CD4-positive, alpha-beta memory T cell (primary cell): ENCODE measurements at places on chromosomes 16 and 17.
A peak's percentile ranks its signal among the peaks of the same experiment; 100 is the strongest.

- no peak for DNase-seq
Measured at GRCh38 chr17:32807577-32807976, 69.3 kb downstream of the MYO1D start.

GRCh38 chr16:11948819-11949218, 7.0 kb upstream of the NPIPB2 start:
- DNase-seq, result no peak

DNA sequence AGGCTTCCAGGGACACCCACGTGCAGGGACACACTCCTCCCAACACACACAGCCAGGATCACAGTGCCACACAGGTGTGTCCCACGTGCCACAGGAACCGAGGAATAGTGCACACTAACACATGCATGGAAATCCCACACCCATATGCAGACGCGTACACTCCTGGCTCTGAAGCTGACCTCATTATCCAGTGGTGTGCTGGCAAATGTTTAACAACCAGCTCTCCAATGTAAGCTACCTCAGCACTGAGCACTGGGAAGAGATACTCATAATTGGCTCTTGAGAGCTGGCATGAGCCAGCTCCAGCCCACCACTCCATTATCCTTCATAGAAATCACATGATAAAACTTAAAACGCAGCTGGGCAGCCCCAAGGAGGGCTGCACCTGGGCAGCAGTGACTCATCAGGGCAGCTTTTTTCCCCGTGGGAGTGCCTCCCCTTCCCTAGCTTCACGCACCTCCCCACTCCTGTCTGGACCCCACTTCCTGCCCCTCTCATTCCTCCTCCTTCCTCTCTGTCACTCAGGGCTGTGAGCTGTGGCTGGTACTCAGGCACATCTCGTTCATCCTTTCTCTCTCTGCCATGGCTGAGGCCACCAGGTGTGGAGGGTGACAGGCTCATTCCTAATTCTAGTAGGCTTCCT, 14.9 kb upstream of the TBX21 start:
- peak; percentile 56 for DNase-seq

- DNase-seq, result peak; percentile 83
Measured at GRCh38 chr17:77127735-77128361, 12.9 kb upstream of the SEC14L1 start.

DNA sequence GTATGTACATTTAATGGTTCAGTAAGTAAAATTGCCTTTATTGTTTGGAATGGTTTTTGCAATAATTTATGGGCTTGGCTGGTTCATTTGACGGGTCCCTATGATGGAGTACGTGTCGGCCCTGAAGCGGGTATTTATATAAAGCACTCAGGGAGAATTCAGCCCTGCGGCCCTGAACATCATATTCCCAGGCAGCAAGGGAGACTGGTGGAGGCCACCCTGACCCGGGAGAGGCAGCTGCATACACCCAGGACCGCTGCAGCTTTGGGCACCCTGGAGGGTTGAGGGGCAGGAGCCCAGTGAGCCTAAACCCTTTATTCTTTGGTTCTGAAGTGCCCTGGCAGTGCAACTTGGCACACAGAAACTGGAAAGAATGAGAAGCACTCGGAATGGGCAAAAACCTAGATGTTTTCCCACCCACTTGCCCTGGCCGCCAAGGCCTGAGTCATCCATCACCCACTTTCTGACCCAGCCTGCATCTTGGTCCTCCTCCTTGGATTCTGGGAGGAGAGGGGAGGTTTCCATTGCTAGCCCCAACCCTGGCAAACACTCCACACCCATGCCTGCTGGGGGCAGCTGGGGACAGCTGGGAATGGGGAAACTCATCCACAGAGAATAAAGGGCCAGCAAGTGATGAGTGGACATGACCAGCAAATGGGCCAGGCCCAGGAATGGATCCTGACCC, 162.2 kb upstream of the TNRC6C start:
- DNase-seq, result no peak

DNA sequence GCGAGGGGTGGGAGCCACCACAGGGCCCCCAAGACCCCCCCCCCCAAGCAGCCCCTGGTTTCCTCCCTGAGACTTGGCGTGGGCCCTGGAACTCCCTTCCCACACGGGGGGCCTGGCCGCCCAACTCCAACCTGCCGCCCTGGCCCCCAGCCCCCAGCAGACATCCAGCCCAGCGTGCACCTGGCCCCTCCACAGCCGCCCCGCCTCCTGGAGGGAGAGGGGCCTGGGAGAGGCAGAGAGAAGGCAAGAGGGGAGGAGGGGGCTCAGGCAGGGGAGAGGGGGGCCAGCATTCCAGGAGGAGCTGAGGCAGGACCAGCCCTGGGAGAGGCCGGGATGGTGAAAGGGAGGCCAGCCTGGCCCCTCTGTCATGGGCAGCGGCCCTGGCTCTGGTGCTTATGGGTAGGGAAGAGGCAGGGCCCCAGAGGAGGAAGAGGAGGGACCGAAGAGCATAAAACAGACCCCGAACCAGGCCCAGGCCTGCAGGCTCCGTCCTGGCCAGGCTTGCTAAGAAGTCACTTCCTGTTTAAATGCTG, 16.7 kb downstream of the IL34 start:
- DNase-seq, result no peak

DNA sequence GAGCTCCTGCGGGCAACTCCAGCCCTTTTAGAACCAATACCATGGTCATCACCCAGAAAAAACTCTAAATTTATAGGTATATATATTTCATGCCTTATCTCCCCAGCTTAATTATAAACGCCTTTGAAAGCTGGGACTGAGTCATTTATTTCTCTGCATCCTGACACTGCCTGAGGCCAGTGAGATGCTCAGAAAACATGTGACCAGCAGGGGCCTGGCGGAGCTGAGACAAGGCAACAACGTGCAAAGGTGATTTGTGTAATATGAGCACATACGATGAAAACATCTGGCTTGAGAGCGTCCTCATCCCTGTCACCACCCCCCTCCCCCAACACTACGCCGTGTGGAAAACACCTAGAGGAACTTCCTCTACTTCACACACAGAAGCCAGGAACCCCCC, 22.7 kb downstream of the NXN start:
- no peak for DNase-seq

GRCh38 chr16:17784073-17784472, 313.3 kb upstream of the XYLT1 start:
- DNase-seq, result no peak

DNA sequence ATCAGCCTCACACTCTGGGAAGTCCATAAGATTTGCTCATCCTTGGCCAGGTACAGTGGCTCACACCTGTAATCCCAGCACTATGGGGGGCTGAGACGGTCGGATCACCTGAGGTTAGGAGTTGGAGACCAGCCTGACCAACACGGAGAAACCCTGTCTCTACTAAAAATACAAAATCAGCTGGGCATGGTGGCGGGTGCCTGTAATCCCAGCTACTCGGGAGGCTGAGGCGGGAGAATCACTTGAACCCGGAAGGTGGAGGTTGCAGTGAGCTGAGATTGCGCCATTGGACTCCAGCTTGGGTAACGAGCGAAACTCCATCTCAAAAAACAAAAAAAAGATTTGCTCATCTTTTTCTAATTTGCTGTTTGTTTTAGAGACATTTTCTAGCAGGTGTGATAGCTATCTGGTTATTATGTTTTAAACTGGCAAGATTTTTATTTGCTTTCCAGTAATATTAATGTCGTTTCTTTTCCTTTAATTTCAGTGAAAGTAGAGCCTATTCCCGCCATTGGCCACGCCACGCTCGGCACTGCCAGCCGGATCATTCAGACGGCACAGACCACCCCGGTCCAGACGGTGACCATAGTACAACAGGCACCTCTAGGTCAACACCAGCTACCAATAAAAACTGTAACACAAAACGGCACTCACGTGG, 61.5 kb downstream of the WDR45B start:
- DNase-seq, result no peak

GRCh38 chr17:3667366-3668278, 756 bp downstream of the TAX1BP3 start:
- DNase-seq, result no peak

DNA sequence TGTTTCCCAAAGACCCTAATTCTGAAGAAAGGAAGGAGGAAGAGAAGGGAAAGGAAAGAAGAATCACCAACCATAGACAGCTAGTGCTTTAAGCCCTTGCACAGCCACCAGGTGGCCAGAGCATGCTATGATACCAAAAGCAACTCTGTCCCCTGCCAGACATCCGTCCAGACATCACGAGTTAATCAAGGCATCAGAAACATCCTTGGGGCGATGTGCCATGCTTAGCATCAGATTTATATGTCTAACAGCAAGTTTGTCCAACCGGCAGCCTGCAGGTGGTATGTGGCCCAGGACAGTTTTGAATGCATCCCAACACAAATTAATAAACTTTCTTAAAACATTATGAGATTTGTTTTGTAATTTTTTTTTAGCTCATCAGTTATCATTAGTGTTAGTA, 2.9 kb upstream of the CRYBA1 start:
- no peak for DNase-seq

- DNase-seq, result no peak
Measured at GRCh38 chr16:19851476-19851875, 33.2 kb downstream of the GPRC5B start.

DNA sequence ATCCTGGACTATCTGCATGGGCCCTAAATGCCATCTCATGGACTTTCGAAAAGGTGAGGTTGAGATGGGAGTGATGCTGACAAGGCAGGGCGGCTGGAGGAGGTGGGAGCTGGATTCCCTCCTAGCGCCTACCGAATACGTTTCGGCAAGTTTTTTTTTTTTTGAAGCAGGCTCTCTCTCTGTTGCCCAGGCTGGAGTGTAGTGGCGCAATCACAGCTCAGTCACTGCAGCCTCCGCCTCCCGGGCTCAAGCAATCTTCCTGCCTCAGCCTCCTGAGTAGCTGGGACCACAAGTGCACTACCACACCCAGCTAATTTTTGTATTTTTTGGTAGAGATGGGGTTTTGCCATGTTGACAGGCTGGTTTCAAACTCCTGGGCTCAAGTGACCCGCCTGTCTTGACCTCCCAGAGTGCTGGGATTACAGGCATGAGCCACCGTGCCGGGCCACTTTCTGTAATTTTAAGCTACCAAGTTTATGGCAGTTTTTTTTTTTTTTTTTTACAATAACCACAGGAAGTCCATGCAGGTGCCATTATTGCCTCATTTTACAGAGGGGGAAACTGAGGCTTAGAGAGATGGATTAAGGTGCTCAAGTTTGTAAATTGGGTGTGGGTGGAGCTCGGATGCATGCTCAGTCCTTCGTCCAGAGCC, 246.4 kb downstream of the PRKCA start:
- no peak for DNase-seq

- DNase-seq, result no peak
Measured at GRCh38 chr17:66753126-66753920, 81.6 kb upstream of the CACNG5 start.

- no peak for DNase-seq
Measured at GRCh38 chr16:49477250-49477895, 103.8 kb downstream of the C16orf78 start.

- DNase-seq, result no peak
Measured at GRCh38 chr16:88052661-88053060, 101.4 kb downstream of the BANP start.

DNA sequence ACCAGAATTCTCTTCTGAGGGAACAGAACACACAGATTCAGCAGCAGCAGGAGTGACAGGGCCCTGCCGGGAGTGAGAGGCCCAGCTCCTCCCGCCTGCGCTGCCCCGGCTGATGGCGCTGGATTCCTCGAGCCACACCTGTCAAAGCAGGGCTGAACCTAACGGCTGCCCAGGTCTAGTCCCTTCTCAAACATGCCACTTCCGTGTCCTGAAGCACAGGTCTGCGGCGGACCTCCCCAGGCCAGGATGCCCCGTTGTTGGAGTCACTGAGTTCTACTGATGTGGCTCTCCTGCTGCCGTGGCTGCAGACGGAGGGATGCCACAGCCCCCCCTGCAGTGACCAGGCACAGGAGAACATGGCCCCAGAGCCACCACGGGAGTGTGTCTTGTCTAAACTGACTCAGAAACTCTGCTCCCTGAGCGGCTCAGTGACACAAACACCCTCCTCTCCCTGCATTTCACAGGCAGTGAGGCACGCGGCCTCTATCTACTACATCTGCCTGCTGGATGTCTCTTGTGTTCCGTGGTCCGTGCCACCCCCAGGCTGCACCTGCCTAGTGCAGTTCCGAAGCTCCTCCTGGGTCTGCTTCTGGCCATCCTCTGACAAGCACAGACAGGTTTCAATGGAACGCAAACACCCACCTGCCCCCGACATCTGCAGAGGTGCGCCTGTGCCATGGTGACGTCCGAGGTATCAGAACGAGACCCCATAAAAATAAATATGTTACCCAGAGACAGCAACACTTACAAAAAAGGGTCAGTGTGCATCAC, 44.7 kb upstream of the DNAH17 start:
- no peak for DNase-seq

DNA sequence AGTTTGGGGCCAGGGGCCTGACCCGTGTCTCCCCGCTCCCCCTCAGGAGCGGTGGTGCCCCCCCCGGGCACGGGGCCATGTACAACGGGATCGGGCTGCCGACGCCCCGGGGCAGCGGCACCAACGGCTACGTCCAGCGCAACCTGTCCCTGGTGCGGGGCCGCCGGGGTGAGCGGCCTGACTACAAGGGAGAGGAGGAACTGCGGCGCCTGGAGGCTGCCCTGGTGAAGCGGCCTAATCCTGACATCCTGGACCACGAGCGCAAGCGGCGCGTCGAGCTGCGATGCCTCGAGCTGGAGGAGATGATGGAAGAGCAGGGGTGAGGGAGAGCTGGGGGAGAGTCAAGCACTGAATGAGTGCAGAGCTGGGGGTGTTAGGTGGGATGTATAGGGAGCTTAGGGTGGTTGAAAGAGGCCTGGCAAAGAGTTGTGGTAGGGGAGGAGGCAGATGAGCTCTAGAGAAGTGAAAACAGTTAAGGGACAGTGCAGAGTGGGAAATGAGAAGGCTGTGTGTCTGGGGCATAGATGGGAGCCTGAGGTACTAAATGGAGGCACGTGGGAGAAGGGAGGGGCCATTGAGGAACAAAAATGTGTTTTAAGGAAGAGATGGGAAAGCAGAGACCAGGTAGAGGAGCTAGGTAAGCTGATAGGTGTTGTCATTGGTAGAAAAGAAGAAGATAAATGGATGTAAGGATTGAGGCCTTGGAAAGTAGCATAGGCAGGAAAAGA, 4.0 kb downstream of the SRRM2 start:
- no peak for DNase-seq

GRCh38 chr16:79600638-79601091, at the start of gene MAF:
MAF (minus strand) TSS chr16:79600737; CDS start chr16:79599902, 835 bp downstream.
- DNase-seq, result peak; percentile 98

GRCh38 chr17:42274812-42275526, 1.2 kb downstream of the STAT5B start:
- no peak for DNase-seq

GRCh38 chr17:40522961-40523310, 21.5 kb upstream of the TNS4 start:
- DNase-seq, result no peak

- no peak for DNase-seq
Measured at GRCh38 chr16:17339764-17340541, 130.8 kb downstream of the XYLT1 start.

DNA sequence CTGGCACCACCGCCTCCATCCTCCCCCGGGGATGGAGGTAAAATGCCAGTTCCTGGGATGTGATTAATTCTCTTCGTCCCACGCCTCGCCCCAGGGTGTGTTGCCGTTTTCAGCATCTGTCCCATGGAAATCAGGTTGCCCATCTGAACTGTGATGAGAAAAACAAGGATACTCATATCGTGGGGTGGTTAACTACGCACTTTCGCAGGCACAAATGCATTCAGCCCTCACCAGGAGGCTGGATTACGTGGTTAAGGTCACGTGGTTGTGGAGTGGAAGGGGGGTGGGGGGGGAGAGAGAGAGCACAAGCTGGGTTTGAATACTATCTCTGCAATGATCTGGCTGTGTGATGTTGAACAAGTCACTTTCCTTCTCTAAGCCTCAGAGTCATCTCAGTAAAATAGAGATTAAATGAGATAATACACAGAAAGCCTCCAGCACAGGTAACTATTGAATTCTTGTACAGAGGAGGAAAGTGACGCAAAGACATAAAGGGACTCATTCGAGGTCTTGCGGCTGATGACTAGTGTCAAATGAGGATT, 74.7 kb downstream of the BMERB1 start:
- peak; percentile 27 for DNase-seq
